ENCODE measurements at places on chromosomes 7 and 10. TPM values are rescaled to one million over a fixed set of nuclear protein-coding genes. Genes with fewer than 3 reads are reported as not detected.

The GIMAP8 gene
- polyA plus RNA-seq: 1.9 TPM

The ADCYAP1R1 gene
- polyA plus RNA-seq: 0.12 TPM

The MMD2 gene
- polyA plus RNA-seq: not detected

The C10orf67 gene
- 0.08 TPM for polyA plus RNA-seq

The HTR5A gene
- polyA plus RNA-seq: not detected

The PIP4K2A gene
- 6.1 TPM for polyA plus RNA-seq

The MRPS17 gene
- polyA plus RNA-seq: 9.8 TPM

The NEUROG3 gene
- polyA plus RNA-seq: not detected

The ACTL6B gene
- not detected for polyA plus RNA-seq

The PRLHR gene
- not detected for polyA plus RNA-seq

The SORCS1 gene
- polyA plus RNA-seq: 0.34 TPM

The SORBS1 gene
- polyA plus RNA-seq: 66.3 TPM

The STARD3NL gene
- polyA plus RNA-seq: 4.2 TPM

The CCDC136 gene
- 1.9 TPM for polyA plus RNA-seq

The SYPL1 gene
- 101 TPM for polyA plus RNA-seq

The P4HA1 gene
- polyA plus RNA-seq: 4.0 TPM

The UNCX gene
- polyA plus RNA-seq: not detected

Measured in esophagus (tissue), 2 donors.